ENCODE measurements at places on chromosomes 7 and 10. TPM values are rescaled to one million over a fixed set of nuclear protein-coding genes. Genes with fewer than 3 reads are reported as not detected.

The C10orf67 gene
- polyA plus RNA-seq, result 0.39 TPM

The AKR1E2 gene
- 7.5 TPM for polyA plus RNA-seq

The ZNF365 gene
- 0.25 TPM for polyA plus RNA-seq

The MLXIPL gene
- 2.7 TPM for polyA plus RNA-seq

The AGAP6 gene
- polyA plus RNA-seq, result 31.5 TPM

The ZNF800 gene
- 20.3 TPM for polyA plus RNA-seq

The MGAM2 gene
- 0.03 TPM for polyA plus RNA-seq

The COMTD1 gene
- polyA plus RNA-seq, result 5.7 TPM

The PARG gene
- polyA plus RNA-seq, result 29.8 TPM

The WDFY4 gene
- polyA plus RNA-seq, result 5.1 TPM

Data from right lung (tissue), 10 donors.